ENCODE measurements at places on chromosomes 6 and 20.

DNA sequence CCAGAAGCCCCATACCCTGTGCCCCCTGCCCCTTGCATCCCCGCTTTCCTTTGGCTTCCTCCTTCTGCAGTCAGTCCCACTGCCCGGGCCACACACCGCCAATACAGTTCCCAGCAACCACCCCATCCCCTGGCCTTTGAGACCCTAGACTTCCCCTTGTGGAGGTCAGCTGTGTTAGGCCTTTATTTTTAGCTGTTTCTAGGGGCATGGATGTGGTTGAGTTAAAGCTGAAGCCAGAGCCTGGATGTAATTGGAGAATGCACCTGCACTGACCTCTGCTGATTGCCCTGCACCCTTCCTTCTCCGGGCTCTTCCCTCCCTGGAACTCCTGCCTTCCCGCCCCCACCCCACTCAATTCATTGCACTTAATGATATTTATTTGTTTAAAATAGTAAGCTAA, 33.9 kb downstream of the LYRM2 start:
- no peak for DNase-seq

DNA sequence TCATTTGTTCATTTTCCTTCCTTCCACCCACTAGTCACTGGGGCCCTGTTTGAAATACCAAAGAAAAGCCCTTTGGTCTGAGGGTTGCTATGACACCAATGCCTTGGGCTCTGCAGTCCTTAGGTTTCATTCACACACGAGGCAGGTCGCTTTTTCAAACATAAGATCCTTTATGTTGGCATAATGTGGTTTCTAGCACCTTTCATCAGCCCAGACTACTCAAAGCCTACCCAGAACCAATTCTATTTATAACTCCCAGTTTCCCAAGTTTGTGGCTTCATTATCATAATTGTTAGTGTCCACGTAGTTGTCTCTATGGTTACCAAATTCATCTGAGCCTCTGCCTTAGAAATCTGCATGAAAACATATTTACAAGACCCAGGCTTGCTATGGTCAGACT, 6.6 kb upstream of the TP53RK start:
- DNase-seq, result no peak

GRCh38 chr6:132499757-132500156, 13.2 kb downstream of the STX7 start:
- no peak for DNase-seq

DNA sequence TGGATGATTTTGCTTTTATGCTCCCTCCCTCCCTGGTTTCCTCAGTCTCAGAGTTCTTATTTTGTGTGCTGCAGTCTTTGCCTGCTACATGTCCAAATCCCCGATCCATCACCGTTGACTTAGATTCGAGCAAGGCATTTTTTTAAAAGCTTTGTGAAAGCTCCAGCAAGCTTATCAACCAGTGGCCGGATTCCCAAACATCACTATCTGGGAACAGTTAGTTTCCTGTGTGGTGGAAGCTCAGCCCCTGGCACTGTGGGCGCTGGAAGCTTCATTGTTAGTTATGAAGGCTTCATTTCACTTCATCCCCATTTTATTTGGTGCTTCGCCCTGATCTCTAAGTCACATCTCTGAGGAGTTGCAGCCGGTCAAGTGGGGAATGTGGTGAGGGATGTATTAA, 44.7 kb downstream of the DEK start:
- no peak for DNase-seq

DNA sequence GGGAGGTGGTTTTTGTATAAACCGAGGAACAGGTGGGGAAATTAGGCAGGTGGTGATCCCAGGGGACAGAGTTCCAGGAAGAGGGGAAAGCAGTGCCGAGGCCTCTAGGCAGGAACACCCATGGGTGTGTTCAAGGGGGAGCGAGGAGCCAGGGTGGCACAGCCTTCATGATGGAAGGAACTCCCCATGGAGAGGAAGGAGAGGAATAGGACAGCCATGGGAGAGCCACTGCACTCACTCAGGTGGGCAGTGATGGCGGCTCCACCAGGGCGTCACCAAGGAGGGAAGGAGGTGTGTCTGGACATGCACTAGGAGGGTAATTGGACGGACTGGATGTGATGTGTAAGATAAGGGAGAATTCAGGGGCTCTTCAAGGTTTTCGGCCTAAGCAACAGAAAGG, 98.2 kb downstream of the THBS2 start:
- DNase-seq, result no peak

All from memory B cell (primary cell).